ENCODE measurements at places on chromosomes 2 and 18.

GRCh38 chr2:226308323-226308680 is 491.3 kb downstream of the IRS1 start:
- no peak for DNase-seq

DNA sequence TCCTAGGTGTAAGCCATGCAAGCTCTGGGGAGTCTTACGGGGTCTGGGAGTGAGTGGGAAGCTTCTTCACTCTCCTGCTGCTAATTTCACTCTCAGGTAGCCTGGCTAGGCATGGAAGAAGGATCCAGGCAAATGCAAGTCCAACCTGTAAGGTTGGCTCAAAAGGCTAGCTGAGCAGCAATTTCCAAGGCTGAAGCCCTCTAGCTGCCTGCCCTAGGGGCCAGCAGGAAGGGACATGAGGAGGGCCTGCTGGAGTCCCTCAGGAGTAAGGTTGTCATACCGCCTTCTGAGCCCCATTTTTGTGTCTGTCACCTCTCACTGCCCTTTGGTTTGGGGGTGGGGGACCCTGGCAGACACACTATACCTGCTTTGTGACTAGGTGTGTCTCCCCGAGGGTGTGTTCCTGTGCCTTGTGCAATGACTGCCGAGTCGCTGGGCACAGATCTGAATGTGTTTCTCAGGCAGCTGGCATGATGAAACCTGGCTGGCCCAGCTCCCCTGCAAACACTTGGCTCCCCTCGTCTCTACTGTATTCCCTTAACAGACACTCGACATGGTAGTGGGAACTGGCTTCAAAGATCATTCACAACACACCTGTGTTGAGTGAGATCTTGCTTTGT is 123.9 kb upstream of the FAM136A start:
- DNase-seq = peak; percentile 42

DNA sequence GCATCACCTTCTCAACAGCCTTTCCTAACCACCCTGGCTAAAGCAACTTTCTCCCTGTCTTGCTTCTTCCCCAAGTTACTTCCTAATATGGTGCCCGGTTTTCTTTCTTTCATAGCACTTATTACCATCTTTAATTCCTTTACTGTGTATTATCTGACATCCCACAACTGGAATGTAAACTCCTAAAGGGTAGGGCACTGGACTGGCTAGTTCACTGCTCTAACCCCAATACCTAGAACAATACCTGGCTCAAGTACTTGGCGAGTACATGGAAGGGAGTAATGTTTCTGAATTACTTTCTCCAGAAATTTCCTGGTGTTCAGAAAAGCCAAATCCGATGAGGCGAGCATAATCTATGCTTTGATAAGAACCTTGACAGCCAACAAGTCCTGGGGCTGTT is 22.7 kb upstream of the RNF103 start:
- no peak for DNase-seq

DNA sequence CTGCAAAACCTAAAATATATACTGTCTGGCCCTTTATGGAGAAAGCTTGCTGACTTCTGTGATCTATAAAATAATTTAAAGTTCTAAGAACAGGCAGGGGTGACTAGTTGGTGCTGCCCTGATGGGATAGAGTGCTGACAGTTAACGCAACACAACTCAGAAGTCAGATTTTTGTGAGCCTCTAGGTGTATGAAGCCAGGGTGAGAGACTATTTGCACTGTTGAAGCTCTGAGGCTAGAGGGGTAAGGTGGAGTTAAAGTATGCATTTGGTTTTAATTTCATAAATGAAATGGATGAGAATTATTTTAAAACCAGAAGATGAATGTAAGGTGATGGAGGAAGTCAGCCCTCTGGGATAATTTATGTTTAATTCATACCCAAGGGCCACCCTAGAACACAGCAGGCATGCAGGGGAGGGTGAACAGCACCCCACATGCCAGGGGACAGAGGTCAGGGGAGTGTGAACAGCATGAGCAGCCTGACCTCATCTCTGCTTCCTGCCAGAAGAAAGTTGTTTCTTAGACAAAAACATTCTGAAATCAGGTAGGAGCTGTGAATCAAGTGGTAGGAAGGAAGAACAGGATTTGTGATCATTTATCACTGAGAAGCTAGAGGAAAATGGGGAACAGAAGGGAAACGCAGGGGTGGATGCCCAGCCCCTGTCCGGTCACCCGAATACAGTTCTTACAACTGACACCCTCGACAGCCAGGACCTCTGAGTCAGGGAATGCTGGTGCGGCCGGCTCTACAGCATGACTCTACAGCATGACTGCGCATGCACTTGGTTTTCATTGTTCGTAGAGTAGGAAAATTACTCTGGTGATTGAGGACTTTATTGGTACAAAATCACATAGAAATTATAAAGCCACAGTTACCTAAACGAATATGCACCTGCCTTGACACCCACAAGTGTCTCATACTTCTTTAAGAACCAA is 93.1 kb downstream of the MBP start:
- DNase-seq = no peak

GRCh38 chr18:36534154-36534688 is 236.7 kb downstream of the FHOD3 start:
- DNase-seq = no peak

DNA sequence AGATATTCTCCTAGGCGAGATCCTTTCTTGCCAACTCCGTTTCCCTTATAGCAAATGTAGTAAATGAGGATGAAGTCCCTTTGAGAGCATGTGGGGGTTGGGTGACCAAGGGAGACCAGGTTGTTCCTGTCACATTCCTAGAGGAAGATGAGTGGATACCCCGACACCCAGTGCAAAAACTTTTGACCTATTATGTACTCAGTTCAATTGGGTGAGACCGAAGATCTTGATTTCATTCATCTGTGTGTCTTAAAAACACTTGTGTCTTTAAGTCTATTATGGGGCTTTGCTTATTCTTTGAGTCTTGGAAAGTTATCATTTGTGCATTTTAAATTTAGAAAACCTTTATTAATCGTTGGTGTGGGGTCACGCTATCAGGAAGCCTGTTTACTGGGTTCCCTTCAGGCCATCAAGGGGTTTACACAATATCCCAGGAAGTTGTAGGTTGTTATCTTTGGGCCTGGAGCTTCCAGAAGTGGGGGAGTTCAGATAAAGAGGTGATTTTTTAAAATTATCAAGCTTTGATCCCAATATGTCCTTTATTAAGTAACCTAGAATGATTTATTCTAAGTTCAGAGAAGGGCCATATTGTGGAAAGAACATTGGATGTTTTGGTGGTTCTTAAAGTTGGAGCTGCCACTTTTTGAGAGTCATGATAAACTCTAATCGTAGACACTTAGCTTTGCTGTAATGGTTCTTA is 2.8 kb downstream of the RHOB start:
- no peak for DNase-seq

- DNase-seq = no peak
Measured at GRCh38 chr2:88885679-88886416, 194.4 kb downstream of the RPIA start.

- DNase-seq = peak; percentile 86
Measured at GRCh38 chr2:45922577-45922988, 271.1 kb downstream of the PRKCE start.

- no peak for DNase-seq
Measured at GRCh38 chr2:54879598-54880332, 156.3 kb downstream of the EML6 start.

DNA sequence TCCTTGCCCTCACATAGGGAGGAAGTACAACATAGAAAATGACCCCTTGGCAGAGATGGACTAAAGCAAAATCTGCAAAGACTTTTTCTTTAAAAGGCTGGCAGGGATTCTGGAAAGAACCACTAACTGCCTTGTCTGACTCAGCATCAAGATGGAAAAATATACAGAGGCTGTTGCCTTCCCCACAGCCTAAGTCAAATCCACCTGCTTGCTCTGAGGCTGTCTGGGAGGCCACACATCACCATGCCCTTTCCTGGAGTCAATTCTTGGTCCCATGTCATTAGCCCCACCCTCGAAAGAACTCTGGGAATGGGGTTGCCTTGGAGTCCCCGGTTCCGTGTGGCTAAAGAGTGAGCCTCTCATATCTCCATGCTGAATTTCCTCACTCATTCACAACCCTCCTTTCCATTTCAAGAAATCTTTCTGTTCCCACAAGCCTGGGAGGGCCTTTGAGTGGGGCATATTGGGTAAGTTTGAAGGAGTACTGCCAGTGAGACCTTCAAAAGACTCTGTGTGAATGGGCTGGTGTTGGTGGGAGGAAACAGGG is 39.4 kb downstream of the BMP10 start:
- no peak for DNase-seq

DNA sequence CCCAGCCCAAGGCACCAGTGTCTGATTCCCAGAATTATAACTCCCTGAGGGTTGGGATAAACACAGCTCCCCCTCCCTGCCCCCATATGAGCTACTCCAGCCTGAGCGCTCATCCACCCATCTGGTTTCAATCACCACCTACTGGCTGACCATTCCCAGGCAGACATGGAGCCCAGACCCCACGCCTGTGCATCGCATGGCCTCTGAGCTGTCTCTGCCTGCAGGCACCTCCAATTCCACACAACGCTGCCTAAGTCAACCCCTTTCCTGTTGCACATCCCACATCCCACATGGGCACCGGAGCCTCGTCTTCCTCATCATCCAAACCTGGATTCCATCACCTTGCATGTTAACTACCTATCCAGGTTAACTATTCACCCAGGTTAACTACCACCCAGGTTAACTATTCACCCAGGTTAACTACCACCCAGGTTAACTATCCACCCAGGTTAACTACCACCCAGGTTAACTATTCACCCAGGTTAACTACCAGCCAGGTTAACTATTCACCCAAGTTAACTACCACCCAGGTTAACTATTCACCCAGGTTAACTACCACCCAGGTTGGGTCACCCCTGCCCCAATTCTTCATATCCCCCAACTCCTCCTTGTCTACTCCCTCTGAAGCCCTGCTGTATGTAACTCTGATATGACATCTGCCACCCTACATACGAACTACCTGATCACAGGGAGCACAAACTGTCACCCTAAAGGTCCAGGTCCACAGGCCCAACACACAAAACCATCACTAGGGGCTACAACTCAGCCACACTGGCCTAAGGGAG is 47.8 kb downstream of the TEX51 start:
- no peak for DNase-seq

DNA sequence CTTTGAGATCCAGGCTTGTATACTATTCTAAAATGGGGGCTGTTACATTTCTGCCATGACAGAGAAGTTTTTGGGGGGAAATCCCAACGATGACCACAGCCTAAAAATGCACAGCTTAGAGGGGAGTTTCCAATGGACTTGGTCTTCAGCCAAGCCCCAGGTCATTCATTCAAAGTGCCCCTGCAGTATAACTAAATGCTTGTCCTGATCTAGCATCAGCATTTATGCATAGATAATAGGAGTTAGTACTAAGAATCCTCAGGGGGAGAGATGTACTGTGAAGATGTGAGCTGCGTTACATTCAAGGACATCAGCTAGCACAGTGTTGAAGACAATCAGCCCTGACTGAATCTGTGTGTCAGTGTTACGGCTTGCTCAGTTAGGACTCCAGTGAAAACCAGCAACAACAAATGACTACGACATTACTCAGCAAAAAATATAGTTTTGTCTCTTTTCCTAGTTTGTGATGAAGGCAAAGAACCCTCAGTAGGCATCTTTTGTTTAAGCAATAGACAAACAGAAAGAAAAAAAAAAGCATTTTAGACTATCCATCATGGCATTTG is 160.9 kb downstream of the ZEB2 start:
- no peak for DNase-seq

DNA sequence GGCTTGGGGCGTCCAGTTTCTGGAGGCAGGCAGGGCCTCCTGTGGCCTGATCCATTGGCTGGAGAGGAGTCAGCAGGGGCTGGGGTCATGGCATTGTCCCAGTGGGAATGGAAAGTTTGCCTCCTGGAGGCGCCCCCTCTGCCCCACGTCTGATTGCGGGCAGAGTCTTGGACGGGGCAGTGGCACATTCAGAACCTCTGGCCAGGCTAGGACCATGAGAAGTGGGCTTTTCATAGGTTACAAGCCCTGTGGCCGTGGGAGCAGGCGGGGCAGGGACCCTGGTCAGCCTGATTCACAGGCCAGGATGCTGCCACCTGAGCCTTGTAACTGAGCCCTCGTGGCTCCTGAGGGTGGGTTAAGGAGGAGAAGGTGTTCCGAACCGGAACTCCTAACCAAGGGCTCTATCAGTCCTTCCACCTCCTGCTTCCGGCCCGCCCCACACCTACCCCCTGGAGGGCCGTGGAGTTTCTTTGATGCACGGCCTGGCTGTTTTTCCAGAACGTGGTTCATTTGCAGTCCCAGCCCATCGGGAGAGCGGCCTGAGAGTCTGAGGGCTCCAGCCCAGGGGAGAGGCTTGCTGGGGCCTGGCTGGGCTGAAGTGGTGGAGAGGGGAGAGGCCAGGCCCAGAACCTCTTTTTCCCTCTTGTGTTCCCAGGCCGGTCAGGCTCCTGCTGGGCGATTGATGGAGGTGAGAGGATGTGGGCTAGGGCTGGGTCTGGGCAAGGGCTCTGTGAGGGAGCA is 43.9 kb upstream of the PLB1 start:
- DNase-seq = no peak

DNA sequence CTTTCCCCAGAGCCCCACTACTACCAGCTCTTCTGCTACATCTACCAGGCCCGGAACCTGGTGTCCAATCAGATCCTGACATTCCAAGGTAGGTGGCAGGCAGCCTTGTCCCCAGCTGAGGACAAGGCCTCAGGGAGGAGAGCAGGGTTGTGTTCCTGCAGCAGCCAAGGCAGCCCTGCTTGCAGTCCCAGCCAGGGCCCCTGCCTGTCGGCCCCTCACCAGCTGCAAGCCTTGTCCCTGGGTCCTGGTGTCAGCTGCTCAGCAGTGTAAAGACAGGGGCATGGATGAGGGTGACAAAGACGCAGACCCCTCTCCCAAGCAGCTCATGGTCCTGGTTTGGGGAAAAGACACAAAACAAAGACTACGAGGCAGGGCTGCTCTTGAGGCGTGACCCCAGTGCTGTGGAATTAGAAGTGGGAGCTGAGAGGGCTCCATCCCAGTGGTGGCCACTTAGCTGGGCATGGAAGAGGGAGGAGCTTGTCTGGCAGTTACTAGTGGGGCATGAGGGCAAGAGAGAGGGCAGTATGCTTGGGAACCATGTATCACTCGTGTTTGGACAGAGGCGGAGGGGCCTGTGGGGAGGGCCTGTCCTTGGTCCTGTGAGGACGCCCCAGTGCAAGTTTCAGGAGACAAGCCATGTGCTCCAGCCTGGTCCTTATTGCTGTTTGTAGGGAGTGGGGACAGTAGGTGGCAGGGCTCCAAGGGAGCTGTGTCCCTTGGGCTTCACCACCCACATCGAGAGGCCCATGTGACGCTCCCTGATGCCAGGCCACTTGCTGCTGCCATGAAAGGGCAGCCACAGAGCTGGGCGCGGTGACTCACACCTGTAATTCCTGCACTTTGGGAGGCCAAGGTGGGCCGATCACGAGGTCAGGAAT is 47.5 kb downstream of the LMAN2L start:
- DNase-seq = no peak

Measured in NCI-H345 (cell line).